ENCODE measurements at places on chromosomes 16 and 17. TPM values are rescaled to one million over a fixed set of nuclear protein-coding genes. Genes with fewer than 3 reads are reported as not detected.

Gene PRR15L
- total RNA-seq = 0.19 TPM

Gene CLDN9
- total RNA-seq = 0.37 TPM

Gene RRAD
- 12.0 TPM for total RNA-seq

Gene ZNF19
- total RNA-seq = 2.3 TPM

Gene CMTM2
- total RNA-seq = not detected

Gene BCL6B
- not detected for total RNA-seq

Gene PRSS21
- 0.19 TPM for total RNA-seq

Gene TADA2A
- total RNA-seq = 14.2 TPM

Gene PLLP
- 1.7 TPM for total RNA-seq

Gene KCNAB3
- total RNA-seq = 3.0 TPM

Gene EVPLL
- total RNA-seq = not detected

Data from A549 treated with CpdA at 1 μM for 4 hours (cell line).